ENCODE measurements at places on chromosomes 5 and 9. TPM values are rescaled to one million over a fixed set of nuclear protein-coding genes. Genes with fewer than 3 reads are reported as not detected.

The ELP1 gene
- polyA plus RNA-seq, result 20.0 TPM

- DNase-seq, result no peak
- H3K4me3 ChIP-seq, result no peak overlapping the region
- H3K27ac ChIP-seq, result no peak overlapping the region
- peaks cover 71% of the 10 kb centered on the region for H3K36me3 ChIP-seq
- H3K27me3 ChIP-seq, result no peaks in the 10 kb centered on the region
- H3K4me1 ChIP-seq, result peaks cover 10% of the 10 kb centered on the region
These were observed 214.3 kb downstream of the TRIO start for GRCh38 chr5:14357441-14357840.

The SPATA31E1 gene
- 0.04 TPM for polyA plus RNA-seq

The EHMT1 gene
- polyA plus RNA-seq, result 39.0 TPM

DNA sequence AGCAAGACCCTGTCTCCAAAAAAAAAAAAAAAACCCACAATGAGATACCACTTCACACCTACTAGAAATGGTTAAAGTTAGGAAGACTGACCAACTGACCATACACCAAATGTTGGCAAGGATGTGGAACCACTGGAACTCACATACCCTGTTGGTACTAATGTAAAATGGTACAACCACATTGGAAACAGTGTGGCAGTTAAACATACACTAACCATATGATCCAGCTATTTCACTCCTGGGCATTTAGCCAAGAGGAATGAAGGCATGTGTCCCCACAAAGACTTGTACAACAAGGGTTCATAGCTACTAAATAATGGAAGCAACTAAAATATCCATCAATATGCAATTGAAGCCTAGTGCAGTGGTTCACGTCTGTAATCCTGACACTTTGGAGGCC, 21.3 kb downstream of the NAIF1 start:
- H3K4me1 ChIP-seq, result no peaks in the 10 kb centered on the region
- no peak overlapping the region for H3K27ac ChIP-seq
- 0 out of 2 replicates have a peak, but pooled peaks cover 2% of the 10 kb centered on the region for H3K27me3 ChIP-seq
- no peak overlapping the region for H3K4me3 ChIP-seq
- no peak for DNase-seq

DNA sequence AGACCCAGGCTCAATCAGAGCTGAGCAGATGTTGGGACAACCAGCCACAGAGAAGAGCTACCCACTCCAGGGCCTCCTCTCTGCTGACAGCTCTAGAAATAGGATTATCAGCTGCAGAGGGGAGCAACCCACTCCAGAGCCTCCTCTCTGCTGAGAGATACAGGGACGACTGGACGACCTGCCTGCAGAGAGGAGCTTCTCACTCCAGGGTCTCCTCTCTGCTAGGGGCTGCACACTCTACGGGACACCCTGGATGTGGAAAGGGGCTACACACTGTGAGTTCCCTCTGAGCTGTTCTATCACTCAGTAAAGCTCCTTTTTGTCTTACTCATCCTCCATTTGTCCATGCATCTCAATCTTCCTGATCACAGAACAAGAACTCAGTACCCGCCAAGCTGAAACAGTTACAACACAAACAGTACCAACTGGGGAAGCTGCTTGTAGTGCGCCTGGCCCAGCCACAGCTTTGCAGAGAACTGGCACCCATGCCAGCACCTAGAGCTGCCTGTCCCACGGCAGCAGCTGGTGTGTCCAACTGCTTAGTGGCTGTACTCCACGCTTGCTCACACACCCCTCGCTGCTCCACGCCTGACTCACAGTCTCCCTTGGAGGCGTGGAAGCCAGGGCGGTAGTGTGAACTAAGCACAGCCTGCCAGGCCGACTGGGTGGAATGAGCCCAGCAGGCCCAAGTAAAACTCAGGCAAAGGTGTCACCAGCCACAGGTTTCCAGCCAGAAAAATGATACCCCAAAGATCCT, 56.8 kb downstream of the PRELID2 start:
- DNase-seq, result no peak
- H3K4me1 ChIP-seq, result peaks cover 2% of the 10 kb centered on the region
- H3K27me3 ChIP-seq, result no peaks in the 10 kb centered on the region
- no peaks in the 10 kb centered on the region for H3K36me3 ChIP-seq
- no peak overlapping the region for H3K27ac ChIP-seq

The DROSHA gene
- 36.5 TPM for polyA plus RNA-seq

- DNase-seq, result no peak
- no peaks in the 10 kb centered on the region for H3K36me3 ChIP-seq
- H3K27me3 ChIP-seq, result no peaks in the 10 kb centered on the region
- no peak overlapping the region for H3K4me3 ChIP-seq
- peaks cover 24% of the 10 kb centered on the region for H3K4me1 ChIP-seq
These were observed 155.8 kb upstream of the RAI14 start for GRCh38 chr5:34500236-34500847.

Data from IMR-90 (cell line).